Ovary (tissue), 10 donors: ENCODE measurements at places on chromosomes 2 and 18.
A peak's percentile ranks its signal among the peaks of the same experiment; 100 is the strongest.

- H3K27ac ChIP-seq = no peak overlapping the region
- H3K36me3 ChIP-seq = no peaks in the 10 kb centered on the region
- no peaks in the 10 kb centered on the region for H3K27me3 ChIP-seq
- H3K4me1 ChIP-seq = peaks cover under 1% of the 10 kb centered on the region
Observed at GRCh38 chr18:63192885-63193349, 126.7 kb downstream of the BCL2 start.

DNA sequence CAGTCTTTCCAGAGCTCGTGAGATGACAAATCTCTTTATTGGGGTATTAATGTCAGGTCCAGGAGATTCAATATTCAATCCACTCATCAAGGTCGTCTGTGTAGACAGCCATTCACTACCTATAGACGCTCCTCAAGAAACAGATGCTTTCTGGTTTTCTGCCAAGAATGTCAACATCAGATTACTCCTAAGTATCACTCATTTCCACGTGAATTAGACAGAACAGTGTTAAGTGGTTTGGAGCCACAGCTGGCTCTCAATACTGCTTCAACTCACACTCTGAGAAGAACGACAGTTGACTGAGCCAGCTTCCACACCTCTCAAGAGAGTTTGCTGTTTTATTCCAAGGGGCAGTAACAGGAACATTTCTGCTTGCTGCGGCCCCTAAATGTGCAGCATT, 113.5 kb upstream of the NEDD4L start:
- H3K27ac ChIP-seq = no peak overlapping the region
- no peak overlapping the region for H3K4me3 ChIP-seq

DNA sequence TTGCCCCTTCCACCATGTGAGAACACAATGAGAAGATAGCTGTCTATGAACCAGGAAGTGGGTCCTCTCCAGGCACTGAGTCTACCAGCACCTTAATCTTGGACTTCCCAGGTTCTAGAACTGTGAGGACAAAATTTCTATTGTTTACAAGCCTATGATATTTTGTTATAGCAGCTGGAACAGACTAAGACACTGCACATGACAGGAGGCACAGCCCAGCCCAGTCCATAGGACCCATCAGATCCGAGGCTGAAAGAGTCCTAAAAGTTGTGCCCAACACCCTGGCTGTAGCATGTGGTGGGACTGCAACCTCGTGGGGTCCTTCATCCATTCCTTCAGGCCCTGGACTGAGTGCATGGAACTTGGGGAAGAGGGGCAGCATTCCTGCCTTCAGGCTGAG, 48.4 kb upstream of the YWHAQ start:
- no peak for DNase-seq
- H3K36me3 ChIP-seq = no peaks in the 10 kb centered on the region
- no peaks in the 10 kb centered on the region for H3K27me3 ChIP-seq
- no peak overlapping the region for H3K27ac ChIP-seq
- no peak overlapping the region for H3K4me3 ChIP-seq

DNA sequence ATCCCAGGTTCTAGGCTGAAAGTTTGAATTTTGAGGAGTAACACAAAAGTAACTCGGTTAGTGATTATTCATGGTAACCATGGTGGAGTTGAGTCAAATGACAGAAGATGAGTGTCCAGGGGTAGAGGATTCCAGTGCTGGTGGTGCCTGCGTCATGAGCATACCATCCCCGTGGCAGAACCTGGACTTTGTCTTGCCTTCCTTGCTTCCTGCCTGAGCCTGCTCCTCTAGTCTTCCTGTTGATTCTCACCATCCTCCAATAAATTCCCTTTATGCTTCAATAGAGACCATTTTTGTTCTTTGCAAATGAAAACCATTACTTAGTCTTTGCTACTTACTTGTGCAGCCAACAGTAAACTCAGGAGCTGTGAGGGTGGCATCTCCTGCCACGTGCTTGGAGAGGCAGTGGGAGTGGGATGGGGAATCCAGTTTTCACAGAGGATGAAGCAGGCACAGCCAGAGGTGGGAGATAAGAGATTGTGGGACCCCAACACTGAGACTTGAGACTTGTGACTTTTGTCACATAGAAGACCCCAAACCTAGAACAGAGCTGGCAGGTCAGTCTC, 4.1 kb upstream of the YES1 start:
- H3K4me3 ChIP-seq = no peak overlapping the region
- H3K27ac ChIP-seq = no peak overlapping the region
- H3K27me3 ChIP-seq = no peaks in the 10 kb centered on the region
- H3K36me3 ChIP-seq = no peaks in the 10 kb centered on the region
- no peak for DNase-seq
- H3K4me1 ChIP-seq = peaks cover 2% of the 10 kb centered on the region

- no peak overlapping the region for H3K4me3 ChIP-seq
- DNase-seq = no peak
- no peaks in the 10 kb centered on the region for H3K36me3 ChIP-seq
Observed at GRCh38 chr2:29336341-29337241, 221.4 kb downstream of the CLIP4 start.

GRCh38 chr2:20135631-20136050, 84.2 kb upstream of the LAPTM4A start:
- peak; percentile 68 for DNase-seq
- H3K27ac ChIP-seq = no peak overlapping the region
- H3K36me3 ChIP-seq = no peaks in the 10 kb centered on the region
- H3K4me3 ChIP-seq = no peak overlapping the region

GRCh38 chr18:59605633-59606192, 91.5 kb downstream of the CCBE1 start:
- DNase-seq = peak; percentile 77
- H3K27ac ChIP-seq = peak overlapping the region; percentile 80
- no peak overlapping the region for H3K4me3 ChIP-seq
- peaks cover 27% of the 10 kb centered on the region for H3K4me1 ChIP-seq
- H3K27me3 ChIP-seq = no peaks in the 10 kb centered on the region
- H3K36me3 ChIP-seq = no peaks in the 10 kb centered on the region

DNA sequence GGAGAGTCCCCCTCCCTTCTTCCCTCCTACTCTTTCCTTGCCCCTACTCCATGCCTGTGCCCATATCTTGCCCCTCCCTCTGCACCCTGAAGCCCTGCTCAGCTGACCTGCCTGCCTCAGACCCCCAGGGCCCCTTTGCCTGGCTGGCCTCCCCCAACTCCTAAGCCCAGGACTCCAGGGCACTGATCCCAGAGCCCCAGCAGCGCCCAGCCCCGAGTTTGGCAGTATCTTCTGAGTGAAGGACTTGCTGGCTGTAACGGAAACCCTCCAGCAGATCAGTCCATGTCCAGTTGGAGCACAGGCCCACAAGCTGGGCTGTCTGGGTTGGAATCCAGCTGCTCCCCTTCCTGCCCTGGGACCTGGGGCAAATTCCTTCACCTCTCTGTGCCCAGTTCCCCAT, 46.0 kb downstream of the MCFD2 start:
- no peak overlapping the region for H3K4me3 ChIP-seq
- no peak overlapping the region for H3K27ac ChIP-seq
- H3K36me3 ChIP-seq = no peaks in the 10 kb centered on the region
- H3K27me3 ChIP-seq = no peaks in the 10 kb centered on the region

DNA sequence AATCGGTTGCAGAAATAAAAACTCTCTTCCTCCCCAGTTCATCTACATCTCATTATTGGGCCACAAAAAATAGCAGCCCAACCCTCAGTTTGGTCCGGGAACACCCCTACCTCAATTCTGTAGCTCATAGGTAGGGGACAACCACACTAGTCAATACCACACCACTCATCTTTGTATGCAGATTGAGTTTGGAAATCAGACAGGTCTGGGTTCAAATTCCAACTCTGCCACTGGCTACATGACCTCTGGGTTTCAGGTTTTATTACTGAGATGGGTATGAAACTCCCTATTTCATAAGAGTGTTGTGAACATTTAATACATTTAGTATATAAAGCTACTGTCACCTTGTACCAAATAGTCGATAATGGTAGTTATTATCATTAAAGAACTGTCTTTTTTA, 2.2 kb upstream of the SUCLG1 start:
- H3K27ac ChIP-seq = no peak overlapping the region
- H3K27me3 ChIP-seq = no peaks in the 10 kb centered on the region
- no peaks in the 10 kb centered on the region for H3K36me3 ChIP-seq
- no peak for DNase-seq
- H3K4me1 ChIP-seq = peaks cover 5% of the 10 kb centered on the region

DNA sequence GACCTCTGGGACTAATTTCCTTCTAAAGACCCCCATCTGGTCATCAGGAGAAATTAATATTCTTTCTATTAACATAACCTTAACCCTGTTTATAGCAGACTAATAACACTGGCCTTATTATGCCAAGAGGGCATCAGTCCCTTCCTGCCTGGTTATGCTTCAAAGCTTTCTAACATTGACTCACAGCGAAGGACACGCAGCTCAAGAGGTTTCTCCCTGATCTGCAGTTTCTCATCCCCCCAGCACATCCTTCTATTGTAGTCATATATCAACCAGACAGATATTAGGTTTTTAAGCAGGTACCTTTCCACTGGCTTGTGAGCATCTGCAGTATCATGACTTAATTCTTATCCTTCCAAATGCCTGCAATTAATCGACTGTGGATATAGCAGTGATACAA, 100.0 kb upstream of the CXCR4 start:
- H3K27ac ChIP-seq = no peak overlapping the region
- DNase-seq = no peak
- H3K36me3 ChIP-seq = no peaks in the 10 kb centered on the region
- H3K27me3 ChIP-seq = no peaks in the 10 kb centered on the region
- H3K4me3 ChIP-seq = no peak overlapping the region

DNA sequence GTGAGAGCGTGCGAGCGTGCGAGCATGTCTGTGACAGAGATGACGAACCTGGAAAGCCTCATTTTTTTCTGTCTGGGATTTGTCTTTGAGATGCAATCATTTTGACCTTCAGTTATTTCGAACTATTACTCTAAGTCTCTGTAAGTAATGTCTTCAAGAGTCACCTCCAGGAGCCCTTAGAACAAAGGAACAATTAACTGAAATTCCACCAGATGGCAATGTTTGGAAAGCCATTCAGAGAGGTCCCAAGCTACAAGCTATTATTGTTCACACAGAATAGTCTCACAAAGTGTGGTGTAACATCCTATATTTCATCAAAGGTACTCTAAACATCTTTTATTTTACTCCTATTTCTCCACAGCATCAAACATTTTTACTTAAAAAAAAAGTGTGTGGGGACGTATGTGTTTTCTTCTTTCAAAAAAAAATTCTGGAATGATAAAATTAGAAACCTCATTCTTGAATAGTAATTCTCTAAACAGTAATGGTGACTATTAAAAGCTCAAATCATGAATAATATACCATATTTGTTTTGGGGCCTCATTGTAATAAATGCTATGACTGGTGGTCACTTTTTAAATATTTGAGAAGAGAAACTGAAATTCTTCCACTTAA, 35.1 kb upstream of the MAPRE2 start:
- H3K4me3 ChIP-seq = no peak overlapping the region
- H3K27me3 ChIP-seq = no peaks in the 10 kb centered on the region
- H3K36me3 ChIP-seq = no peaks in the 10 kb centered on the region
- H3K4me1 ChIP-seq = no peaks in the 10 kb centered on the region
- H3K27ac ChIP-seq = no peak overlapping the region

DNA sequence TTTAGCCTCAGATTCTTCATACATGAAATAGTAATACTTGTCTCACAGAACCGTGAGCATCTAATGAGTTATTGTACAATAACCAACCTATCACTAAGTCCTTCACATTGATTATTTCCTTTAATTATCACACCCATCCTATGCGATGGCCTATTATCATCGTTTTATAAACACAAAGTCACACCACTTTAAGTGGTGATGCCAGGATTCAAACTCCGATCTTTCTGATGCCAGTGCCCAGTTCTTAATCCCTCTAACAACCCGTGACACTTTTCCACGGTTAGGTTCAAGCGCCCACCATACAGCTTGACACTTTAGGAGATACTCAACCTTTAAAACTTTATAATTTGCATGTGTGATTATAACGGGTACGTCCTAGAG, 523 bp upstream of the ALMS1 start:
- DNase-seq = no peak
- H3K4me1 ChIP-seq = peaks cover 6% of the 10 kb centered on the region
- peak overlapping the region; percentile 94 for H3K27ac ChIP-seq
- H3K36me3 ChIP-seq = no peaks in the 10 kb centered on the region
- no peaks in the 10 kb centered on the region for H3K27me3 ChIP-seq
- peak overlapping the region; percentile 77 for H3K4me3 ChIP-seq

DNA sequence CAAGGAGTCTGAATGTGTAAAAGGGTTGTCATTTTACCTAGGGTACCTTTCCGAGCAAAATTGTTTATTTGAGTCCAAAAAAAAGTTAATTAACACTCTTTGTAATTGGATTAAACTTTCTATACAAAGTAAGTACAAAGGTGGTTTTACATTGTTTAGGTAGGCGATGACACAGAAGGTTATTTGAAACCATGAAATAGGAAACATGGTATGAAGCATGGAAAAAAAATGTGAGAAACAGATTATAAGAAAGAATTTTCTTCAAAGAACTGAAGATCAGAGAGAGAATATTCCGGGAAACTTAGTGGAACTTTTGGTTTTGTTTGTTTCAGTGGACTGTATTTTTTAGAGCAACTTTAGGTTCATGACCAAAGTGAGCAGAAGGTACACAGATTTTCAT, 32.7 kb downstream of the CARF start:
- H3K4me1 ChIP-seq = no peaks in the 10 kb centered on the region
- no peak overlapping the region for H3K4me3 ChIP-seq
- no peak overlapping the region for H3K27ac ChIP-seq
- H3K27me3 ChIP-seq = no peaks in the 10 kb centered on the region
- no peaks in the 10 kb centered on the region for H3K36me3 ChIP-seq

GRCh38 chr2:36464006-36464721, 108.6 kb downstream of the CRIM1 start:
- no peaks in the 10 kb centered on the region for H3K27me3 ChIP-seq
- H3K36me3 ChIP-seq = no peaks in the 10 kb centered on the region
- no peak for DNase-seq
- no peak overlapping the region for H3K4me3 ChIP-seq

DNA sequence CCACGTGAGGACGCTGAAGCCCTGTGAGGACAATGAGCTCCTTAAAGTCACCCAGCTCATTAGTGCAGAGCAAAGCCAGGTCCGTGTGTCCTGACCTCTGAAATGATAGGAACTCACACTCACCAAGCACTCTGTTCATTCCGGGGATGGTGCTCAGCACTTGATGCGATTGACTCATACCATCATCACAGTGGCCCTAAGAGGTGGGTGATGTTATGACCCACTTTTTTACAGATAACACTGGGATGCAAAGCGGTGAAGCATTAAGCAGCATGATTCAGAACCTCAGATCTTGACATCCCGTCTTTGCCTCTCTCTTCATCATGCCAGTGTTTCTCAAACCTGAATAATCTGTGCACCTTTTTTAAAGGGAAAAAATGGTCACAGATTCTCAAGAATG, 234.8 kb downstream of the ALPK2 start:
- no peaks in the 10 kb centered on the region for H3K36me3 ChIP-seq
- no peaks in the 10 kb centered on the region for H3K4me1 ChIP-seq
- H3K4me3 ChIP-seq = no peak overlapping the region
- DNase-seq = no peak
- H3K27me3 ChIP-seq = no peaks in the 10 kb centered on the region
- H3K27ac ChIP-seq = no peak overlapping the region

- H3K4me1 ChIP-seq = no peaks in the 10 kb centered on the region
- H3K27me3 ChIP-seq = no peaks in the 10 kb centered on the region
- H3K4me3 ChIP-seq = no peak overlapping the region
- H3K36me3 ChIP-seq = no peaks in the 10 kb centered on the region
Observed at GRCh38 chr2:26162963-26163362, 9.9 kb upstream of the GAREM2 start.

- no peaks in the 10 kb centered on the region for H3K36me3 ChIP-seq
- no peak overlapping the region for H3K27ac ChIP-seq
- no peak for DNase-seq
- H3K4me3 ChIP-seq = no peak overlapping the region
- no peaks in the 10 kb centered on the region for H3K4me1 ChIP-seq
Observed at GRCh38 chr2:202196727-202197126, 41.7 kb downstream of the SUMO1 start.

- DNase-seq = no peak
- no peaks in the 10 kb centered on the region for H3K36me3 ChIP-seq
- H3K4me3 ChIP-seq = no peak overlapping the region
- H3K27me3 ChIP-seq = no peaks in the 10 kb centered on the region
Observed at GRCh38 chr2:240182476-240182875, 42.0 kb upstream of the OTOS start.
